ENCODE measurements at places on chromosomes 11 and 22.

DNA sequence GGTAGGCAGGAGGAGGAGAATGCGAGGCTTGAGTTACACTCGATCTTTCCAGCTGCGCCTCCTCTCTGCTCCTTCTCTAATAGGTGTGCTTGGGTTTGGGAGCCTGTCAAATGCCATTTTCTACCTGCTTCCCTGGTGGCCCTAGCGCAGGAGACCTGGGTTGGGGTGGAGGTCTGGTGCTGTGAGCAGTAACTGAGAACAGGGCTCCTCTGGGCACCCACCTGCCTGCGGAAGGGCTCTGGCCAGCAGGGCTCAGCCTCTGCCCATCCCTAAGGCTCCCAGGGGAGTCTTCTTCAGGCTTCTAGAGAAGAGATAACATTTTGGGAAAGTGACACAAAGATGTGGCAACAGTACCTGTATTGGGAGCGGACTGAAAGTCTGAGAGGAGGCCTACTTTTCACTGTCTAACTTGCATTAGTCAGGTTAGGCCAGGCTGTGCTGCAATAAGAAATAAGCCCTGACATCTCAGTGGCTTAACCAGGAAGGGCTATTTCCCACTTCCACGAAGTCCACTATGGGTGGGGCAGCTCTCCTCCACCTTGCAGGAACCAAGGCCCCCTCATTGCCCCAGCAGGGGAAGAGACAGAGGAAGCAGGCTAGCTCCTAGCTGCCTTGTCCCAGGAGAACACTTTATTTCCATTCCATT, 7.7 kb upstream of the LTO1 start:
- DNase-seq, result no peak

DNA sequence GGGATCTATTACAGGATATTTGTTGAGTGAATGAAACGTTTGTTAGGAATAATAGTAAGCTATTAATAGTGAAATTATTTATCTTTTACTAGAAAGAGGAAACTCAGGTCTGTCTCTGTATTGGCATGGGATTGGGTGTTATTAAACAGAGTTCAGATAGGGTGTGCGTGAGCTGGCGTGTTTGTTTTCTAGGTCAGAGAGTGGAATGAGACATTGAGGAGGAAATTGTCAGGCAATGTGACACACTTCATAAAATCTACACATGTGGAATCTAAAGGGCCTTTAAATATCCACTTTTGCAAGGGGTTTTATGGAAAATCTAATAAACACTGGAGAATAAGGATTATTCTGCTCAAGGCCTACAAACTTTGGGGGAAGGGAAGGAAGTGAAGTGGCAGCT, 552.9 kb downstream of the NTM start:
- DNase-seq, result no peak

GRCh38 chr11:44036811-44037657, 10.7 kb upstream of the ACCSL start:
- peak; percentile 55 for DNase-seq

- no peak for DNase-seq
Observed at GRCh38 chr11:567011-567628, 6.3 kb downstream of the RASSF7 start.

- DNase-seq, result no peak
Observed at GRCh38 chr22:42719133-42719532, 1.5 kb downstream of the A4GALT start.

DNA sequence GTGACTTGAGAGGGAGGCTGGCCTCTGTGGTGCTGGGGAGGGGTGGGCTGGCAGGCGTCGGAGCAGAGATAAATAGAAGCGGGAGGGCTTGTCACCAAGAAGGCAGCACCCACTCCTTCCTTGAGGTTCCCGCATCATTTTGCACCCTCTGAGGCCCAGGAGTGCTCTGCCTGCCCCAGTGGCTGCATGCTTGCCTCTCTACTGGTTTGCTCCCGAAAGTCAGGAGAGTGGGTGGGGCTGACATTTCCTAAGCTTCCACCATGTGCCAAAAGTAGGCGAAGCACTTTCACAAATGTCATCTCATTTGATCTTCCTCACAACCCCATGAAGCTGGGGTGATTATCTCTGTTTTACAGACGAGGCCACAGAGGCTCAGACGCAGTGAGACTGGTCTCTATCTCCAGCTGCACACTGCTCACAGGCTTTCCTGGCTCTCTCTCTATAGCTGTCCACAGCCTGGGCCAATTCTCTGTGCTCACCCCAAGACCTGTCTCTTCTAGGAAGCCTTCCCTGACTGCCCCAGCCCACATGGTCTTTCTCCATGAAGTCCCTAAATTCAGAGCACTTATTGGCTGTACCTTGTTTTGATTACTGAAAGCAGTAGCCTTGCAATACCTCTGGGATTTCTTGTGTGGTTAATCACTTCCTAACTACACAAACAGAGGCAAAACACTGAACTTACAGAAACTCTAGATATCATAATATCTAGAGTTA, 2.6 kb upstream of the UCP3 start:
- DNase-seq, result peak; percentile 87

GRCh38 chr22:40193429-40194421, 16.0 kb downstream of the TNRC6B start:
- no peak for DNase-seq

GRCh38 chr11:15038963-15039362, 34.4 kb upstream of the CALCB start:
- peak; percentile 10 for DNase-seq

DNA sequence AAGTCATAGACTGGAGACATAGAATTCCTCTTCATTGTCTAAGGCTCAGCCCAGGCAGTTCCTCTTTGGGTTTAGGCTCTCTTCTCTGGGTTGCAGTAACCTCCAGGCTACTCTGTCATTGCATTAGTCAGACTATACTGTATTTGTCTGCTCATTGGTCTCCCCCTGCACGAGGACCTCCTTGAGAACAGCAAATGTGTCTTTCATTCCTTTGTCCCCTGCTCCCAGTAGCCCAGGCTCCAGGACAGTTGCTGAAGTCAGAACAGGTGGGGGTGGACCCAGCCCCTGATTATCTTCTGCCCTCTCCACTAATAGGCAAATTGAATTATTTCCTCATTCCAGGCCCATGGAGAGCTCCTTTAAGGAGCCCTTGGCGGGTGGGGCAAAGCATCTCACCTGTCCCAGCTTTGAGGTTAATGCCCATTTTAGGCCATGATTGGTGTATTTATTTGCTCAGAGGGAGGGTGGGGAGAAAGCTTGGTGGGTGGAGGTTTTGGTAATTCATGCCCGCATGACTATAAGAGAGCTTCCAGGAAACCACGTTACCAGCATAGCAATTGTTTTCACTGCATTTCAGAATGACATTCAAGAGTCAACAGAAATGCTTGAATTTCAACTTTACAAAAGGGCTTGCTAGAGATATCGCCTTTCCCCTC, 40.9 kb downstream of the NAV2 start:
- DNase-seq, result no peak

- peak; percentile 42 for DNase-seq
Observed at GRCh38 chr22:19723232-19723982, at the start of gene GP1BB. Gene GP1BB, plus strand, starts transcription at chr22:19723539. Its CDS starts 31 bp downstream, at chr22:19723570.

GRCh38 chr11:17479284-17480214, 2.9 kb upstream of the ABCC8 start:
- DNase-seq, result no peak

DNA sequence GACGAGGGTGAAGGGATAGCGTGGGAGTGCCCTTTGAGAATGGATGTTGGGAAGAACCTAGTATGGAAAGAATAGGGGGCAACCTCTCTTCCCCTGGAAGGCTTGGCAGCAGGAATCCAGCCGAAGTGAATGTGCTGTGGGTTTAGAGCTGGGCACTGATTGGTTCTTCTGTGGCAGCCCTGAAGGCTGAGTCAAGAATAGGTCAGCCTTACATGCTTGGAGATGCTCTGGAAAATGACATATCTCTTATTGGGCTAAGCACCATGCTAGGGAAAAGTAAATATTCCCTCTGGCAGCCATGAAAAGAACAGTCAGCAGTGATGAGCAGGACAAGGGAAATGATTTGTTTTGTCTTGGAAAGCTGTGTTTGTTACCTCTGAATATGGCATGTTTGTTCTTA, 149.5 kb downstream of the COMMD9 start:
- no peak for DNase-seq

GRCh38 chr22:27850000-27850521, 48.5 kb upstream of the MN1 start:
- no peak for DNase-seq

DNA sequence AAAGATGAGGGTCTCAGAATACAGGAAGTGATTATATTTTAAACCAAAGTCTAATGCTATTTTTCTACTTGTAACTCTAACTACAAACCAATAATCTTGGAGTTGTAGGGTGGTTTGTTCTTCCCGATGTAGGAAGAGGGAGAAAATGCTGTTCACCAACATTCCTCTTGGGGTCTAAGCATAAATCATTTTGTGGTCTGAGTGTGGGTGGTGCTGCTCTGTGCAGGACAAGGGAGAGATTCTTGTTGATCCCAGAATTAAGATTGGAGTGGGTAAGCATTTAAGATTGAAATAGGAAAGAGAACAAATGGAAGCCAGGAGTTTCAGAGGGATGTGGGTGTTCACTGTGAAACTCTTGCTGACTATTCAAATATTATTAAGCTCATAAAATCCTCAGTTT, 38.6 kb upstream of the MMP13 start:
- DNase-seq, result no peak

GRCh38 chr22:39808081-39808480, 85.5 kb downstream of the ENTHD1 start:
- peak; percentile 31 for DNase-seq

- DNase-seq, result no peak
Observed at GRCh38 chr11:24531528-24531927, 34.7 kb downstream of the LUZP2 start.

DNA sequence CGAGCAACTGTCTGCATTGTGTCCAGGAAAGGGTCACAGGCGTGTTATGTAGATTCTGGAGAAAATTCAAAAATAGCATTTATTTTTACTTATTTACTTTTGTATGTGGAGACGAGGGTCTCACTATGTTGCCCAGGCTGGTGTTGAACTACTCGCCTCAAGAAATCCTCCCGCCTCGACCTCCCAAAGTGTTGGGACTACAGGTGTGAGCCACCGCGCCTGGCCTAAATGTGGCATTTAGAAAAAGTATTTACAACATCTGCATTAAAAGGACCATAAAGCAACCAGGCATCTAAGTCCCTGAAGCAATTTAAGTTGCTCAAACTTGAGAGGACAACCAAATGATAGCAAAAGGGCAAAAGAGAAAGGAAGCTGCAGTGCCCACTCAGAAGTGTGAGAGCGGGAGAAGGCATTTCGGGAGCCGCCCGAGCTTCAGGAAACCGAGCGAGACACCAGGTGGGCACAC, 595 bp downstream of the TRIM66 start:
- DNase-seq, result no peak

DNA sequence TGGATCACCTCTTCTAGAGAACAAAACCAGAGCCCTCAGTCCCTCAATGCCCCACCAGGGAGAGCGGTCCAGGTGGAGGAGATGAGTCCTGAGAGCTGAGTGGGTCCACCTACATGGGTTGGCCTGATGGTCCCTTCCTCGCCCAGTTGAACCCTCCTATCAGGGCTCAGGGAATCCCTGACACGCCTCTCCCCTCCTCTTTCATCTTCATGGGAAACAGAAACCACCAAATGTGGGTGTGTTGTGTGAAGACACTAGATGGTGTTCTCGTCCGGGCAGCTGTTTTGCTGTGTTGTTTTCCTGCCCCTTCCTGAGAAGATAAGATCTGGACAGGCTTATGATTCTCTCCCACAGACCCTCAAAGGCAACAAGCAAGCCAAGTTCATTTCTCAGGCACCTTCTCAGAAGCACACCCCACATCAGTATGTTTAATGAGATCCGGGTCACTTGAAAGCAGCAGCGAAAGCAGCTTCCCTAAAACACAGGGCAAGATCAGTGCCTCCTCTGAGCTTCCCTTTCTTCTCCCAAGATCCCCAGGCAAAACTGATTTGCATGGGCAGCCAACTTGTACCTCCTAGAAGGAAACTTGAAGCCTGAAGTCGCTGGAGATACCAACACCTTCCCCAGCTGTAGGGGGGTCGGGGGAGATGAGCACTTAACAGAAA, 35.3 kb upstream of the POU2AF1 start:
- DNase-seq, result peak; percentile 36

DNA sequence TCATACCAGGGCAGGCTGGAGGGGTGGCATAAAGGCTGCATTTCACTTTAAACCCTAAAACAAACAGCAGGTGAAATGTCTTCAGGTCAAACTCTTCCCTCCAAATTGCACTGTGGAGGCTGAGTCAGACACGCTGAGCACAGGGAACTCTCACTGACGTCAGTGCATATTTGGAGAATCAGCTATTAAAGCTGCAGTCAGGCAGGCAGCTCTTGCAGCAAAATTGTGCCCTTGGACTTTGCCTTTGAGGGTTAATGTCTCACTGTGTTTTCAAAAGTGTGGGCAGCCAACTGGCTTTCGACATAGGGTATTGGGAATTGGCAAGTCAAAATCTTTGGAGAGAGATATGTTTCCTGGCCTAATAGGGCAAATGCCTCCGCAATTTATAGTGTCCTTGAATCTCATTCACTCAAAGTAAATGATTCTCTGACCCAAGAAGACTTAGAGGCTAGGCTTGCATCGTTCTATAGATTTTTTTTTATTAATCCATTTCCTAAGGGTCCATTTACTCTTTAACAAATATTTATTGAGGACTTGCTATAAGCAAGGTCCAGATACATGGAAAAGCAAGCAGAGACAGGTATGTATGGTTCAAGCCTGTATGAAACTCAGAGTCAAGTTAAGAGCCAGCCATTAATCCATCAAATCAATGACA, 27.7 kb upstream of the SMCO4 start:
- no peak for DNase-seq

- DNase-seq, result peak; percentile 71
Observed at GRCh38 chr11:65078151-65078550, 5.7 kb downstream of the CDCA5 start.

DNA sequence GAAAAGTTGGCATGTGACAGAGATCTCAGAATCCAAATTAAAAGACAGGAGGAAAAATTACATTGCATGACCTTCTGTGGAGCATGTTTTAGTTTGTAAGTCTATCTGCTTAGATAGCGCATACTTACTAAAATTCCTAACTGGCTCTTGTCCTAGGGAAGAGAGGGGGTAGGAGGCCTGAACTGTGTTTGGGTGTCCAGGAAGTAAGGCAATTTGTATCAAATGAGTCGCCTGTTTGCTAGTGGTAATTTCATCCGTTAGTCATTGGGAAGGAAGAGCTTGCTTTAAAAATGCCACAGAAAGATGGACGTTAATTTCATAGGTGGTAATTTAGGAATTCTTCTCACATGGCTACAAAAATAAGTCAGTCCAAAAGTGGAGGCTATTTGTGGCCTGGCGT, 18.5 kb downstream of the GRK3 start:
- no peak for DNase-seq

DNA sequence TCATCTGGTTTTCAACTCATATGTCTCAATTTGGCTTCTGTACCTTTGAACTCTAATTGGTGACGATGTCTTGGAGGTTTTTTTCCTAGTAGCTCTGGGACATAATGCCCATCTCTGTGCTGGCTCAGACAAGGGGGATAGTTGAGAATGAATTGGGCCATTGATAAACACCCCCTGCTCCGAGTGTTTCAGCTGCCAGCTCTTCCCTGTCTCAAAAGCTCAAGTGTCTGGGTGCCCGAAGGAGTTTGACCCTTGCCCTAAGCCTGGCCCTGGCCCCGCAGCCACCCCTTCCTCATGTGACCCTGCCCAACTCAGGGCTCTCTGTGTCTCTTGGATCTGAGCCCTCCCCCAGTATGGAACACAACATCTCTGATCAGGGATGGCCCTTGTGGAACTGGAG, 3.0 kb downstream of the INSC start:
- no peak for DNase-seq

Data from activated CD4-positive, alpha-beta T cell treated with anti-CD3 and anti-CD28 coated beads, Interleukin-2, Interleukin-6, amounts not matched to agents 100 ng/mL and 50 ng/mL, durations not matched to agents 16 hours and 8 hours (primary cell).